Mesothelial cell of epicardium (in vitro differentiated cells): ENCODE measurements at places on chromosomes 6 and 20. TPM values are rescaled to one million over a fixed set of nuclear protein-coding genes. Genes with fewer than 3 reads are reported as not detected.

Gene TRIM10
- not detected in 3 replicates for total RNA-seq

Gene CDH22
- 0.14 to 0.18 TPM in 2 of 3 replicates, not detected in the other for total RNA-seq

Gene BMP2
- 9.2 to 10.5 TPM (median 9.4 TPM) in 3 replicates for total RNA-seq

Gene SLC18B1
- total RNA-seq = 24.2 to 26.2 TPM (median 25.3 TPM) in 3 replicates

Gene AHI1
- total RNA-seq = 39.7 to 42.6 TPM (median 41.6 TPM) in 3 replicates

Gene LCA5
- 8.7 to 9.2 TPM (median 8.9 TPM) in 3 replicates for total RNA-seq

Gene DLL1
- total RNA-seq = 2.6 to 4.8 TPM (median 3.6 TPM) in 3 replicates

Gene ISM1
- total RNA-seq = 5.0 to 6.0 TPM (median 5.6 TPM) in 3 replicates

Gene SIGLEC1
- total RNA-seq = 0.04 TPM in 1 of 3 replicates, not detected in the others

Gene DEFB132
- not detected in 3 replicates for total RNA-seq

Gene MCHR2
- total RNA-seq = not detected in 3 replicates

Gene ARMH2
- not detected in 3 replicates for total RNA-seq

Gene FOXC1
- total RNA-seq = 49.8 to 52.2 TPM (median 50.5 TPM) in 3 replicates

Gene PNPLA1
- total RNA-seq = 0.14 TPM in 1 of 3 replicates, not detected in the others
